ENCODE measurements at places on chromosomes 1 and 21.

GRCh38 chr1:30187413-30188023 lies 535.9 kb downstream of the MATN1 start:
- DNase-seq: no peak

- no peak for DNase-seq
Measured at GRCh38 chr1:165369255-165369848, 12.8 kb upstream of the LMX1A start.

DNA sequence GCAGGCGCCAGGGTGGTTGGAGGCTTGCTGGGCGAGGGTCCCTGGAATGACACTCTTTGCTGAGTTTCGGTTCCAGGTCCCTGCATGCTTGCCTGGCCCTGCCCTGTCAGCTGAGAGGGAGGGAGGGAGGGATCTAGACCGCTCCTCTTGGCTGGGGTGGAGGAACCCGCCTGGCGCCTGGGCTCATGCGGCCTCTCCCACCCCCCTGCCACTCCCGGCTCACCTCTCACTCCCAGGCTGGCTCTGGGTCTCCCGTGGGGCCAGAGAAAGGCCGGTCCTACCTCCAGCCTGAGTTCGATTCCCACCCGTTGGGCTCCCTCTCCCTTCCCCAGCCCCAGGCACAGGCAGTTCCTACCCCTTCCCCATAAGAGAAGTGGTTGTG lies 19.0 kb upstream of the IFNLR1 start:
- no peak for DNase-seq

GRCh38 chr1:177632923-177633615 lies 336.8 kb downstream of the SEC16B start:
- no peak for DNase-seq

- no peak for DNase-seq
Measured at GRCh38 chr1:183259924-183260323, 73.9 kb downstream of the LAMC2 start.

DNA sequence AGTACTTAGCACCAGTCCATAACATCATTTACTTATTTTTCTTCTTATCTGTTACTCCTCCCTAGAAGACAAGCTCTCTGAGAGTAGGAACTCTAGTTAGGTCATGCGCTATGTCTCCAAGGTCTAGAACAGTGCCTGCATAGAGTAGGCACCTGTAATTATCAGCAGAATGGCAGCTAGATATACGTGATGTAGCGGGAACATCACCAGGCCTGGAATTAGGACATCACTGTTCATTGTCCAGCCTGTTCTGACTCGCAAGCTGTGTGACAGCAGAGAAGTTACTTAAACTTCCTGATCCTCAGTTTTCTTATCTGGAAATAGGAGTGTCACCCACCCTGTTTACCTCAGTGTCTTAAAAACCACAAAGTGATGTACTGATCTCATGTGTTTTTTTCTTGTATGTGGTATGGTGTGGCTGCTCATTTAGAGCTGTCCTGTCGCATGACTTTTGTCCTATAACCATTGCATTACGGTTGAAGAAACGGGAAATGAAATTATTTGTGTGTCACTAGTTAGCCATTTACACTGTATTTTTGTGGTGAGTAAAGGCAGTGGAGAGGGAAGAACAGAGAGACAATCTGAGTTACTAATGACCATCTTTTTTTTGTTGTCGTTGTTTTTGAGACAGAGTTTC lies 37.1 kb upstream of the EXO1 start:
- no peak for DNase-seq

DNA sequence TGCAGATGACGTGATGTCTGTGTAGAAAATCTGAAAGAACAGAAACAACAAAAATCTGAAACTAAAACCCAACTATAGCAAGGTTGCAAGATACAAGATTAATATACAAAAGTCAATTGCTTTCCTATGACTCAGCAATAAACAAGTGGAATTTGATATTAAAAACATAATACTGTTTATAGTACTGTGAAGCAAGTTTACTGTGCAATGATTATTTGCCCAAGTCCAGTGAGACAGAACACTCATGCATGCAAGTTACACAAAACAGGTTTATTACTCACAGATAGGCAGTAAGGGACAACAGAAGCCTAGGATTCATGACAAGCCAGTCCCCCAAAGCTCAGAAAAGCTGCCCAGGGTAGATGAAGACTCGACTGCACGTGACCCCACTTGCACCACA lies 62.4 kb upstream of the RAB4A start:
- no peak for DNase-seq
